Activated CD4-positive, alpha-beta T cell treated with anti-CD3 and anti-CD28 coated beads, Interleukin-2, amount 50 U/mL, for 16 hours (primary cell): ENCODE measurements at places on chromosomes 16 and 17.

DNA sequence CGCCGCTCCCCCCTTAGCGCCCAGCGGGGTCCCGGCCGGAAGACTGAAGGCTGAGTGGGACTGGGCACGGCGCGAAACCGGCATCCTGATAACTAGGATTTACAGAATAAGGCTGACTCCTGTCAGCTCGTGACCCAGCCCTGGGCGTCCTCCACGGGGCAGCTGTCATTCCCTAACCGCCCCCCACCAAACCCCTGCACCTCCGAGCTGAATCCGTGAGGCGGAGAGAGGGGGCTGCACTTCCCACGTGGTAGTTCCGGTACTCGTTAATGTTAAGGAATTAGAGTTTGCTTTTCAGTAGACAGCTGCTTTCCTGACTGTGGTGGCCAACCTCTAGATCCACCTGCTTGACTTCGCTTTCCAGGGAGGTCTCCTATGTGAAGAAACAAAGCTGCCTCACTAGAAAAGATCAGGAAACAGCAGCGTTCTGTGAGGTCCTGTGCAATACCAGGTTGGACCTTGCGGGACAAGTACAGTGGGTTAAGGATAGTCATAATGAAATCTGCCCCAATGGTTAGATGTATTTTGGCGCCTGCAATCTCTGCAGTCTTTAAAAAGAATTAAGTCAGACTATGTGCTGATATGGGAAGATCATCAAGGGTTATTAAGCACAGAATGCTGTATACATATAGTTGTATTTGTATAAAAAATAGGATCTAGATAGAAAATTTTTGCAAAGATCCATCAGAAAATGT, 1.1 kb upstream of the WBP2 start:
- DNase-seq: peak; percentile 53

GRCh38 chr16:80107900-80108299, 432.9 kb upstream of the DYNLRB2 start:
- DNase-seq: no peak

- DNase-seq: no peak
Measured at GRCh38 chr16:55372792-55373488, 48.9 kb downstream of the IRX6 start.

DNA sequence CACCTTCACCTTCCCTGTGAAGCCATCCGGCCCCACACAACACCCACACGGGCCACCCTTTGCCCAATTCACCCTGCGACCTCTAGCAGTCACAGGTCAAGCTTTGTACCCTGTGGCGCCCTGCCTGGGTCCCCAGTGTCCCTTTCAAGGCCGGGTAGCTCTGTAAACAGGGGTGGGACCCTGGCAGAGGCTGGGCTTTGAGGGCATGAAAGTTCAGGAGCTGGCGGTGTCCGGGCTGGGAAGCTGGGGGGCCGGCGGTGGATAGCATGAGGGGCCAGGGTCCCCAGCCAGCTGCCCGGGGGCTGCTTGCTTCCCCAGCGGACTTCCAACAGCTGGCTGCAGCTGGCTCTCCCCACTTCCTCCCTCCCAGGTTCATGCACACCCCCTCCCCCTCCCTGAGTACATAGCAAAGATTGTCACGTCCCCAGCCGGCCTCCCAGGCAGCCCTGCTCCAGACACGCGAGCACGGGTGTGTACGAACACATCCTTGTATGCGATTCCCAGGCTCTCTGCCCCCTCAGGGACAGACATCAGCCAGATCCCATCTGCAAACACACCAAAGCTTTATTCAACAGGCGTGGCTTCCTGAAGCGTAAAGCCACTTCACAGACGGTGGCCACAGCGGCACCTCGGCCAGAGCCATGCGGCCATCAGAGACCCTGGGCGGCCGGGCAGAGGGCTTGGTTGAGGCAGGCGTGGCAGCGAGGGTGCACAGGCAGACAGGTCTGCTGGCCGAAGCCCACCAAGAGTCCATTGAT, 8.2 kb downstream of the NTHL1 start:
- no peak for DNase-seq

GRCh38 chr16:11020792-11021551, 76.6 kb downstream of the CLEC16A start:
- DNase-seq: no peak

DNA sequence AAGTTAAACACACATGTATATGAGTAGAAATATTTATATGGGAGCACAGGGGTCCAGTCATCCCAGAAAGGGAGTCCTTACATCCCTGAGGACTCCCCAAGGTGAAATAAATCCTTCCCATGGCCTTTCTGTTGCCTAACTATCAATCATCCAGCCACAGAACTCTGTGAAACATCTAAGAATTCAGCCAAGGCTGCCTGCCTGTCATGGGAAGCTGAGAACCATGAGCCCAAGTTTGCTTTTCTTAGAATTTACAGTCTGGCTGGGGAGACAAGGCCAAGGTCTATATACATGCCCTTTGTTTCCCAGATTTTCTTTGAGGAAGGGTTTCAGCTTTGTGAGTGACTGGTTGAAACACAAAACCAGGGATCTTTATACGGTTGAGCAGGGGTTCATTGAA, 15.8 kb downstream of the MYL4 start:
- no peak for DNase-seq

DNA sequence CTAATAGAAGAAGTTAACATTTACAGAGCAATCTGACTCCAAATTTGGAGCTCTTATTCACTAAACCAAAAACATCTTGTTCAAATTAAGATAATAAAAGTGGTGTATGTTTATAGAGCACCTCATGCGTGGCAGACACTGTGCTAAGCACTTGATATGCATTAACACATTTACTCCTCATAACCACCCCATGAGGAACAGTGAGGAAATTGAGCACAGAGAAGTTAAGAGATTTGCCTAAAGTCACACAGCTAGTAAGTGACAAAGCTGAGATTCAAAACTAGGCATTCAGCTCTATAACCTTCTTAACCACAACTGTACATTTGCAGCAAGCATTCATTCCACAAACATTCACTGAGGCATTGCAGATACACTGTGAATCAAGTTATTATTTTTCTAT, 94.0 kb downstream of the VAT1L start:
- DNase-seq: no peak

DNA sequence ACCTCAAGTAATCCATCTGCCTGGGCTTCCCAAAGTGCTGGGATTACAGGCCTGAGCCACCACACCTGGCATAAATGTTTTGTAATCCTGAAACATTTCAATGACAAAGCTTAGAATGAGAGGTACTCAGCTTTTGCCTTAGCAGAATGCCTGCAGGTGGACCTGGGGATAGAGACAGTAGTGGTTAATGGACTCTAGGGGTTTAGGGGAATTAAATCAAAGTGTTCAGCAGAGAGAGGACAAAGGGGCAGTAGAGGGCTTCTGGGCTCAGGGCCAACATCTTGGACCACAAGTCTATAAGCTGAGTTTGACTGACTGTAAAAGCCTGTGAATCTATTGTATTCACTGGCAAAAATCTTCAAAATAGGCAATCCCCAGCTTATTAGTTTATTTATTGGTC, 36.0 kb upstream of the MED13 start:
- no peak for DNase-seq

DNA sequence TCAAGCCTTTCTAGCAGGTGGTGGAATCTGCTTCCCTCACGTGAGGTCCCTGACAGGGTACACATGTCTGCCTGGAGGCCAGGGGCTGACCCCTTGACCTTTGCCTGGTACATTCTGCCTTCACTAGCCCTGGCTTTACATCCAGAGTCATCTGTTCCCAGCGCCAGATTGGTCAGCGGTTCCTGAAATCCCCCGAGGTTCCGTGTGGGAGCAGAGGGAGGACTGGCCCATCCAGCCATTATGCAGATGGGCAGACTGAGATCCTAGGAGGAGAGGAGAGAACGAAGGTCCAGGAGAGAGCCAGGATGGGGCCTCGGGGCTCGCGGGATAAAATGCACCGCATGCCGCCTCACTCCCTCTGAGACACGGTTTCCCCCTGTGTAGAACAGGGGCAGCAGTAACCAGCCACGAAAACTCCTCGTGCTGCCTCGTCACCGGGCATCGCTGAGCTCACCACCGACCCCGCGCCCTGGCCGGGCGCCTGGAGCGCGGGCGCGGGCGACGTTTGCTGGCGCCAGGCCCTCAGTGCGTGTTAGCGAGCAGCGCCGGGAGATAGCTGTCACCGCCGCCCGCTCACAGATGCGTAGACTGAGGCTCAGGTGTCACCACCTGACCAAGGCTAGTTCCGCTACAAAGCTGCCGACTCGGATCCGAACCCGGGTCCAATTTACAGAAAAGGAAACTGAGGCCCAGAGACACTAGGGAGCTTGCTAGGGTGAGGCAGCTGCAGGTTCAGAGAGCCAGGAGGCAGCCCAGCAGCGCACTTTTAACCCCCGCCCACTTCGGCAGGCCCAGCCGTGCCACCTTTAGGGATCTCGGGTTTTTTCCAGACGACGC, 811 bp upstream of the MAP2K3 start:
- DNase-seq: no peak

- no peak for DNase-seq
Measured at GRCh38 chr17:75267153-75267410, 3.9 kb downstream of the MIF4GD start.

GRCh38 chr17:41474863-41475262, 6.1 kb downstream of the KRT35 start:
- DNase-seq: no peak

DNA sequence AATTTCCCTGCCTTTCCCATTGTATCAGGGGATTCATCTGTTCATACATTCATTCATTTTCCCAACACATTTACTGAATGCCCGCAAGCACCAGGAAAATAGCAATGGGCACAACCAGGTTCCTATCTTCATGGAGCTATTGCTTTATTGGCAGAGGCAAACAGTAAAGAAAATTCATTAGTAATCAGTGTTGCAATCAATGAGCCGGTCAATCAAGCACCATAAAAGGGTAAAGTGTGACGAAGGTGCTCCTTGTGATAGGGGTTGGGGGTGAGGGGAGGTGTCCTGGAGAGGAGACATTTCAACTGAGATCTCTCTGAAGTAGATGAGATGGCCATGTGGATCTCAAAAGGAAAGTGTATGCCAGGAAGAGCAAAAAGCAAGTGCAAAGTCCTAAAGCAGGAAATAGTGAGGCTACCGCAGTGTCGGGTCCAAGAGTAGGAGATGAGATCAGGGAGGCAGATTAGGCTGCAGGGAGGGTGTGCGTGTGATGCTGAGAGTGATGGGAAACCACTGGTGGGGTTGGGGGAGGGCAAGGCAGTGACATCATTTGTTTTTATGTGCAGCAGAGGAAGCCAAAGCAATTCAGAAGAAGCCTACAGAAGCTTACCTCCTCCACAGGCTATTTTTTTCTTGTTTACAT, 28.4 kb downstream of the CDH13 start:
- DNase-seq: peak; percentile 89

GRCh38 chr17:49882434-49882833, 34.6 kb upstream of the TAC4 start:
- DNase-seq: no peak

DNA sequence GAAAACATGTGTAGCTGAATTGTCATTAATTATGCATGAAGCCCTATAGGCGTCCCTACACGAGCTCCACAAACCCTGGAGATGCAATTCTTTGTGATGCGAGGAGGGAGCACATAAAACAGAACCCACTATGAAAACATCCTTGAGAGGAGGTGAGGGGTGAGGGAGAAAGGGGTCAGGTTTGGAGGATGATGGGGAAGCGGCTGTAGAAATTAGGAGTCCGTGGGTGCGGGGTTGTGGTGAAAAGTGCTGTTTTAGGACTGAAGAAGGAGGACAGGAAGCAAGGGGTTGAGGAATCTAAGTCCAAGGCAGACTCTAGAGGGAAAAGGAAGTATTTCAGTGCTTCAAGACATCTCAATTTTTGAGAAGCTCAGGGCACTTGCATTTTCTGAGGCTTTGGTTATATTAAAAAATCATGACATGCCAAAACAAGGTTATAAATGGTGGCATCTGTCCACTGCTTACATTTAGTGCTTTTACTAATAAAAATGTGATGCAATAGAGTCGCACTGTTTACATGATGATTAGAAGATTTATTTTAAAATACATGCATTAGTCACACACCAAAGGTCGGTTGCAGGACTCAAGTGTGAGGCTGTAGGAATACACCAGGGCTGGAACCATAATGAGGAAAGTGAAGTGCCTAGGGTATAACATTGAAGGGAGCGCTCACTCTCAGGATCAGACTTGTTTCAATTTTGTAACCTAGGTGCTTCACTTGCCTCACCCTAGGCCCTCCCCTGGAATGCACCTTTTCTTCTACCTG, 379.5 kb downstream of the HS3ST4 start:
- DNase-seq: no peak

DNA sequence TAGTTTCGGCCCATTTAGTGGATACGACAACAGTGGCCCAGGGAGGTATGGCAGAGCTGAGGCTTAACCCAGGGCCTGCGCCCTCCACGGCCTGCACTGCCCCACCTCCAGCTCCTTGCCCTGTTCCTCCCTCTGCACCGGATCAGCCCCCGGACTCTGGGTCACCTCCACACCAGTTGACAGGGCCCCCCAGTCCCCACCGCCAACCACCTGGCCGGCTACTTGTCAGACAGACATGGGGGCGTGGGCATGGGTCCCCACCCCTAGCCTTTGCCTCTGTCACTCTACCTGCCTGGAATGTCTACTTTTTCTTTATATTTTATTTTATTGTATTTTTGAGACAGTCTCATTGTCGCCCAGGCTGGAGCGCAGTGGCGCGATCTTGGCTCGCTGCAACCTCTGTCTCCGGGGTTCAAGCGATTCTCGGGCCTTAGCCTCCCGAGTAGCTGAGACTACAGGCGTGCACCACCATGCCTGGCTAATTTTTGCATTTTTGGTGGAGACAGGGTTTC, 3.0 kb upstream of the ACTG1 start:
- DNase-seq: no peak

DNA sequence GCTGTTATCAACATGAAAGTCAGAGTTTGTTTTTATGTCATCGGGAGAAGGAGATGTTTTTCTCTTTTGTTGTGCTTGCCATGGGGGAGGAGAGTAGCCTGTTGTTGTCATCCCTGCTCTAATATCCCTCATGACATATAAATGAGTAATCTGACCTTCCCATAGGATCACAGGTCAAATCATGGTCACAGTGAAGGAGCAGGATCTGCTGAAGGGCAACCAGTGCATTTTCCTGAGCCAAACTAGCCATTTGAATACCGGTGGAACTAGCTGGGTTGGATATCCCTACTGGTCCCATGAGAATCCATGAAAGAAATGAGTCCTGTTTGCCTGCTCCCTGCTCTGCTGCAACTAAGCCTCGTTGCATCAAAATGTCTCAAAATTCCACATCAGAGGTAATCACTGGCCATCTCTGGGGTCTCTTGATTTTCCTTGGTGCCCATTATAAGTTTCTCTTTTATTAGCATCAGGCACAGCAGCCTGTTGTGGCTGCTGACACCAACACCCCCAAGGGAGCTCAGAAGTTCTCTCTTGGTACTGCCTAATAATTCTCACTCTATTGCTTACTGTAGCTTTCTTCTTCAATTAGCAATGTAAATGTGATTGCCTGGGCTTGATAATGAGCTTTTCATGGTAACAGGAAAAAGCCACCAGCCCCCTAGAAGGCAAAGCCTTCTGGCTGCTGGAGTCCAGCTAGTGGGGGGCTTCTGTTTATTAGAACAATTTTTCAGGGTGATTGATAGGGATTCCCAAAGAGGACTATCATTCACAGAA, 211.4 kb upstream of the ERCC4 start:
- no peak for DNase-seq

- DNase-seq: no peak
Measured at GRCh38 chr17:59332749-59333377, 1.4 kb downstream of the YPEL2 start.

GRCh38 chr17:83179374-83179773, 100.0 kb downstream of the METRNL start:
- no peak for DNase-seq
